Left renal pelvis (tissue), 4 donors: ENCODE measurements at places on chromosomes 5 and 9. TPM values are rescaled to one million over a fixed set of nuclear protein-coding genes. Genes with fewer than 3 reads are reported as not detected.

Gene C9
- polyA plus RNA-seq: 0.27 TPM

Gene PLPP7
- 3.4 TPM for polyA plus RNA-seq

Gene PCDHGC3
- 98.1 TPM for polyA plus RNA-seq

Gene GDA
- 0.64 TPM for polyA plus RNA-seq

Gene ARID3C
- 0.11 TPM for polyA plus RNA-seq

Gene MTAP
- 32.5 TPM for polyA plus RNA-seq

Gene FRMD3
- 27.4 TPM for polyA plus RNA-seq

Gene GTF2H2
- polyA plus RNA-seq: 20.0 TPM

Gene PCDHAC2
- polyA plus RNA-seq: 1.1 TPM

Gene SEMA6A
- 49.5 TPM for polyA plus RNA-seq

Gene FSTL4
- polyA plus RNA-seq: 1.2 TPM

Gene SPZ1
- polyA plus RNA-seq: not detected

Gene UQCRQ
- 132 TPM for polyA plus RNA-seq

Gene TLX3
- polyA plus RNA-seq: not detected
